NCI-H526 (cell line): ENCODE measurements at places on chromosomes 6 and 20.

- no peak for DNase-seq
These were observed 249.3 kb downstream of the PREX1 start for GRCh38 chr20:48578397-48579098.

GRCh38 chr20:56955680-56956079 is 310.8 kb downstream of the BMP7 start:
- no peak for DNase-seq

- DNase-seq = no peak
These were observed 751.0 kb downstream of the CD109 start for GRCh38 chr6:74447013-74447412.

DNA sequence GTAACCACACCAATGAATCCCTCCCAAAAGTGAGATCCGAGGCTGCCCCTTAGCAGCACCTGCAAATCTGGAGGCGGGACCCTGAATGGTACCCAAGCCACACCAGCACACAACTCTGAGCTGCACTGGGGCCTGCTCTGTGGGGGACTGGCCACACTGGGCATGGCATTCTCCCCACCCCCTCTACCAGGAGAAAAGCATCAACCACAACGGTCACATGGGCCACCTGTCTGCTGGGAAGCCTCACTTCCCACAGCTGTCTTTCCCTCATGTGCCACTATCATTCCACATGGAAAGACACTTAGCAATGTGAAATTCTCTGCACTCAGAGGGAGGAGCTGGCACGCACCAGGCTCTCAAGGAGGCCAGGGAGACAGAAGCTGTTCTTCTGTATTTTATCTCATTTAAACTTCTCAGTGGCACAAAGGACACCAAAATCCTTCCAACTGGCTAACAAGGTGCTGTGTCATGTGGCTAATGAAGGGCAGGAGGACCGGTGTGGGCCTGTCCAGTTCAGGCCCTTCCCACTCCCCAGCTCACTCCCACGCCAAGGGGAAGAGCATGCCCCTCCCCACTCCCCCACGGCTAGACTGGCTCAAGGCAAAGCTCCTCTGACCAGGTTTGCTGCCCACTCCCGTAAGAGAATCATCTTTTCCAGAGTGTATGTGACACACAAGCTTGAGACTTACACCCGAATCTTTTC is 19.0 kb downstream of the YTHDF1 start:
- DNase-seq = no peak

GRCh38 chr6:154703124-154703523 is 30.1 kb upstream of the SCAF8 start:
- DNase-seq = no peak

DNA sequence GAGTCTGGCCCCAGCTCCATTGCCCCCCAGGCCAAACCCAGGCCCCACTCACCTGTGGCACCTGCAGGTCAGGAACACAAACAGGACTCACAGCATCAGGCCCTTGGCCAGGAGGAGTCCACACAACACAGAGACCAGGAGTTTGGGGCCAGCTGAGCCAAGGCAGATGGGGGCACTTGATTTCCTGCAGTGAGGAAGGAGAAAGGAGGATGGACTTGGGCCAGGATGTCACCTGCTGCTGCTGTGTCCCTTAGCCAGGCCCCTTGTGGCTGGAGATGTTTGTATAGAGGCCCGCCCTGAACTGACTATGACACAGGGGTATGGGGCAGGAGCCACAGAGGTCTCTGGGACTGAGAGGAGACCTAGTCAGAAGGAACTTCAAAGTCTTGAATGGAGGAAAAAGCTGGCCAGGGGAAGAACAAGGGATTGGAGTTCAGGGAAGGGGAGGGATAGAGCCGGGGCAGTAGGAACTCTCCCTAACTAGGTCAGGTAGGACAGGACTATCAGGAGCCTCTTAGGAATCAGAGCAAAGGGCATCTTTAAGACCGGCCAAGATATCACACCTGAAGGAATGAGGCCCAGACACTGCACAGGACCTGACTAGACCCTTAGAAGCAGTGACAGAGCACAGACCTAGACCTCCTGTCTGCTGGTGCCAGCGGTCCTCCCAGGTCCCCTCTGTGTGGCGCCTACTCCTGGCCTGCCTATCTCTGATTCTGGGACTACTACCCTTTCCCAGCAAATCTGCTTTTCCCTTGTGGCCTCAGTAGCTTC is 8.8 kb upstream of the TREML2 start:
- DNase-seq = no peak

- DNase-seq = no peak
These were observed 184.6 kb downstream of the ESR1 start for GRCh38 chr6:151992091-151992490.

DNA sequence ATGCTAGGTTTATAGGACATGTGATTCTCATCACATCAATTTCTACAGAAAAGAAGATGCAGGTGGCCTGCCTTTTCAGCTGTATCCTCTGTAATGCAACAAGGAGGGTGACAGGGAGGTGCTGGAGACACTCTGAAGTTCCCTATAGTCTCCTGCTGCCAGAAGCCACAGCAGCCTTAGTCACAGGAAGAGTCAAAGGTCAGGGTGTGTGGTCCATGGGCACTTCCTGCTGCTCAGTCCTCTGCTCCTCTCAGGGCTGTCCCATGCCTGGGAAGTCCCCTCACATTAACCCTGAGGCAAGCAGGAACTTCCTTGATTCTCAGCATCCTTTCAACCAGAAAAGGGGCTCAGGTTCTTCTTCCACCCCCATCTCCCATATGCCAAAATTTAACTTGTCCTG is 144.8 kb upstream of the FOXA2 start:
- no peak for DNase-seq

GRCh38 chr6:132190097-132190814 is 211.0 kb downstream of the MOXD1 start:
- DNase-seq = no peak

GRCh38 chr20:46928580-46929132 is 34.0 kb downstream of the EYA2 start:
- no peak for DNase-seq

DNA sequence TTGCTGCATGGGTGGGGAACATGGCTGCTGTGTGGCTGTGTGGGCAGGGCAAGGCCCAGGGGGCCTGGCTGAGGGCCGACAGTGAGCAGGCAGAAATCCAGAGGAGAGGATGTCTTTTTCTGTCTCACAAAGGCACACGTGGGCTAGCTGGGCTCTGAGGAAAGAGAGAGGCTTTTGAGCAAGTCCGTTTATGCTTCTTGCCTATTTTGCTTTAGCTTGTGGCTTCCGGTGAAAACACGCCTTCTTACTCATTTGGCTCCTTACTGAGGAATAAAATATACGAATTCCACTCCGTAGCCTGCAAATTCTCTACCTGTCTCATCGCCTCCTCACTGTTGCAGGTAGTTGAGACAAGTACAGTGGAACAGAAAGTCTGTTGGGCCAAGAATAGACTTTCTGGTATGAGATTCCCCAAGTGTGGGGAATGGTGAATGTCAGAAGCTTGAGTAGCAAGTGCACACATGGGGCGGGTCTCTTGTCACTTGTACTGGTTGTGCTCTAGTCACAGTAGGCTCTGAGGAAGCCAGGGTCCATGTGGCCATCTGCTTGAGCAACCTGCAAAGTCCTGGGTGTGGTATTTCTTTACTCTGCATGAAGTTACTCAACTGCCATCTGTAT is 28.4 kb downstream of the WRNIP1 start:
- DNase-seq = no peak

- DNase-seq = peak; percentile 84
These were observed 92.0 kb downstream of the OLIG3 start for GRCh38 chr6:137402143-137402680.

- DNase-seq = no peak
These were observed 29.0 kb upstream of the TMEM244 start for GRCh38 chr6:129890164-129890563.

DNA sequence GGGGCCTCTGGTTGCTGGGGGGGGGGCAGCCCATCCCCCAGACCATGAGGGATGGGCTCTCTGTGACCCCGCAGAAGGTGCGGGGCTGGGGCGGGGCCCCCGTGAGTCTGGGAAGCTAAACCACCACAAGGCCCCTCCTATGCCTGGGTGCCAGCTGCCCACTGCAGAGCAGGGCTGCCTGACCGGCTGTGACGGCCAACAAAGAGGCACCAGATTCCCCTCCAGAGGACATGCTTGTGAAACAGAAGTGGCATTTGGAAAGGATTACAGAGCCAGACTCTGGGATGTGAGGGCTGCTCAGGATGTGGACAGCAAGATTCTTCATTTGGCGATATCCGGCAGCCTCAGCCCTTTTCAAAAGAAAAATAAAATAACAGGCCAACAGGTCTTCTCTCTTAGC is 16.5 kb upstream of the NTSR1 start:
- no peak for DNase-seq

GRCh38 chr6:169857343-169858292 is 106.2 kb downstream of the ERMARD start:
- no peak for DNase-seq

GRCh38 chr6:170365593-170365992 is 59.0 kb downstream of the FAM120B start:
- DNase-seq = no peak

- DNase-seq = no peak
These were observed 130.4 kb upstream of the LRFN2 start for GRCh38 chr6:40717411-40718057.

DNA sequence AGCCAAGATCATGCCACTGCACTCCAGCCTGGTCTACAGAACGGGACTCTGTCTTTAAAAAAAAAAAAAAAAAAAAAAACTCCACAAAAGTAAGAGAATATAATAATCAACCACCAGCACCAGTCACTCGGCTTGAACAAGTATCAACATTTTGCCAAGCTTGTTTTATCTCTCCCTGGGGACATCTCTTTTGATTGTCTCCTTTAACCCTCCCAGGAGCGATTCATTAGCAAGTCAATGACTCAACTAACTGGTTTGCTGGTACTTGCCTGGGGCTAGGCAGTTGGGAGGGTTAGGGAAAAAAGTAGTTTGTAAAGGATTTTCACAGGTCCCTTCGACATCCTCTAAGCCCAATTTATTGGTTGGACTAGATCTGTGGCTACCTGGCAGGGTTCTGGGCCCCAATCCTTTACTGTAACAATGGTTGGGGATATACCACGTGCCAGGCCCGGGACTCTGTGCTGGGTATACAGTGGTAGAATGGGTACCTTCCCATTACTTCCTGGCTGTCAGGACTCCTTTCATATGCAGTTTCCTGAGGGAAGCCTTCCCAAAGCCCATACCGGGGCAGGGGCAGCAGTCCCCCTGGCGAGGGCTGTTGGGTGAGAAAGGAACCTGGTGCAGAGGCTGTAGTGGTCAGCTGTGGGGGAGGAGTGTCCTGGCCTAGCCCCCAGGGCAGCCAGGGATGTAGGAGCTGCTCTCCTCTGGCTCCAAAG is 12.2 kb downstream of the TGIF2 start:
- DNase-seq = peak; percentile 97

DNA sequence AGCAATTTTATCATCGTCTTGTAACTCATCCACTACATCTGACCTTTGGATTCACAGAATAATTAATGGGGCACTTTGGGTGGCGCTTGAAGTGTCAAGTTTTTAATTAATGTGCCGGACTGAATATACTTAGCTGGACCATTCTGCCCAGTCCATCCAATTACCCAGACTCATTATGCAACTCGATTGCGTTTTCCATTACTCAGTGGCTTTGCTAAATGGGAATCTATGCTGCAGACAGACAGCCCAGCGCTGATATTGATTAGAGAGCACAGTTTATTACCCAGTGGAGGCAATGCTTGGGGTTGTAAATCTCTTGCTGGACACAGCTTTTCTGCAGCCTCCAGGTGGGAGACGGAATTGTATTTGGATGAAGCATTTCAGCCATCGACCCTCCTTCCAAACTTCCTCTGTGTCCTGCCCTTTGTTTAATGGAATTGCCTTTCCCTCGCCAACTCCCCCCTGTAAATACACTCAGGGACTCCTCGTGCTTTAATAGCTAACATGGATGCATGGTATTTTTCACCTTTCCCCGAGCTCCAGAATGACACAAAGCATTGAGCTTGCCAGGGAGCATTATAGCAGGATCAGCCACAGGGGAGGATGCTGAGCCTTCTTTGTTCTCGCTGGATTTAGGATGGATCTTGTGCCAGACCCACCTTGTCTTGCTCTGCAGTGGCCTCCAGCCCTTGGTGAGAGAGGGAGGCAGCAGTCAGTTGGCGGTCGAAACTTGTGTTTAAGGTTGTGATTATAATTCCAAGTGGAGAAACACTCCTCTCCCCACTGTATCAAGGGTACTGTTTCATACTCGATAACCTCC is 59.7 kb downstream of the EDN3 start:
- DNase-seq = no peak

- DNase-seq = peak; percentile 82
These were observed 28.1 kb downstream of the TOX2 start for GRCh38 chr20:43942667-43943285.

GRCh38 chr20:33721391-33722140 is 1.5 kb upstream of the PXMP4 start:
- DNase-seq = no peak

DNA sequence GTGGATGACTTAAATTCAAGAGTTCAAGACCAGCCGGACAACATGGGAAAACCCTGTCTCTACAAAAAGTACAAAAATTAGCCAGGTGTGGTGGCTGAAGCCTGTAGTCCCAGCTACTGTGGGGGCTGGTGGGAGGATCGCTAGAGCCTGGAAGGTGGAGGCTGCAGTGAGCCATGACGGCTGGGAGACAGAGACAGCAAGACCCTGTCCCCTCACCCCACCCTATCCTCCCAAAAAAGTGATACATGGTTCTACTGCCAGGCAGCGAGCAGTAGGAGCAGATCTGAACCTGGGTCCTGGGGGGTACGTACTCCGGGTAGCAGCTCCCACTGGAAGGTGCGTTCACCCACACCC is 2.2 kb downstream of the PSMA7 start:
- DNase-seq = no peak

GRCh38 chr20:10217721-10218410 is 764 bp upstream of the SNAP25 start:
- DNase-seq = peak; percentile 89

DNA sequence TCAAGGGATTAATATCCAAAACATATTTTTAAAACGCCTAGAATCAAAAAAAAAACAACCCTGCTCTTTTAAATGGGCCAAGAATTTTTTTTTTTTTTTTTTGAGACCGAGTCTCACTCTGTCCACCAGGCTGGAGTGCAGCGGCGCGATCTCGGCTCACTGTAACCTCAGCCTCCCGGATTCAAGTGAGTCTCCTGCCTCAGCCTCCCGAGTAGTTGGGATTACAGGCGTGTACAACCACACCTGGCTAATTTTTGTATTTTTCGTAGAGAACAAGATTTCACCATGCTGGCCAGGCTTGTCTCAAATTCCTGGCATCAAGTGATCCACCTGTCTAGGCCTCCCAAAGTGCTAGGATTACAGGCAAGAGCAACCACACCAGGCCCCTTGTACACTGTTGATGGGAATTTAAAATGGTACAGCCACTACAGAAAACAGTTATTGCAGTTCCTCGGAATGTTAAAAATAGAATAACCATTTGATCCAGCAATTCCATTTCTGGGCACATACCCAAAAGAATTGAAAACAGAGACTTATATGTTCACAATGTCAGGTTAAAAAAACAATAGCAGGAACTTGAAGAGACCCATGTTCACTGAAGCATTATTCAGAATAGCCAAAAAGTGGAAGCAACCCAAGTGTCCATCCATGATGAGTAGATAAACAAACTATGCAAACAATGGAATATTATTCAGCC is 3.1 kb upstream of the MYL9 start:
- DNase-seq = no peak

GRCh38 chr6:130293800-130294199 is 71.0 kb upstream of the SAMD3 start:
- peak; percentile 33 for DNase-seq

- DNase-seq = no peak
These were observed 22.1 kb downstream of the GJA10 start for GRCh38 chr6:89916136-89916920.

- no peak for DNase-seq
These were observed 3.7 kb upstream of the NEDD9 start for GRCh38 chr6:11236076-11236750.
